T-helper 17 cell (primary cell): ENCODE measurements at places on chromosomes 3 and 15.

DNA sequence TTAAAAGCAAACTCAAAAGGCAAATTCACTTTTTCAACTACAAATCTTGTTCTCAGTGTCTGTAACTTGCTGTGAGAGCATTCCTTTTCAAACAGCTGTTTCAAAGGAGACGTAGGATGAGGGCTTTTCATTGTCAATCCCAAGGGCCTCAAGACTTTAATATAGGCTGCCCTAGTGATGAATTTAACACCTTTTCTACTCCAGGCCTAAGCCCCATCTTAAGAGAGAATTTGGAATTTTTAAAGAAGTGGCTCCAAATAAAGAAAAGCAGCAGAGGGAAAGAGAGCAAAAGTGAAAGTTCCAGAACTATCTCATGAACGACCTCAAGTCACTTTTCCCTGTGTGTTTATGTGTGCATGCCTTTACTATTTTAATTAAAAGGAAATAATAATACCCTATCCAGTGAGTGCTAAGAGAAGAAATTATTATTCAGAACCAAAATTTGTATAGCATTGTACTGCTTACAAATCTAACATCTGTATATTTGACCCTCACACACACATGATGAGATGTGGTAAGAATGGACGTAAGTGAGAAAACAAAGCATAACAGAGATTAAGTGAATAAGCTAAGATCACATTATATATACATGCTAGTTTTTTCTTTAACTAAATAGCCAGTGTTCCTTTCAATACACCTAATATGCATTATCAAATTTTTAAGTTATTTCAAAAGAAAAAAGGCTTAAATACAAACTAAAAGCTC is 196.4 kb downstream of the VGLL3 start:
- DNase-seq = no peak
- no peak overlapping the region for H3K4me3 ChIP-seq
- no peaks in the 10 kb centered on the region for H3K36me3 ChIP-seq

DNA sequence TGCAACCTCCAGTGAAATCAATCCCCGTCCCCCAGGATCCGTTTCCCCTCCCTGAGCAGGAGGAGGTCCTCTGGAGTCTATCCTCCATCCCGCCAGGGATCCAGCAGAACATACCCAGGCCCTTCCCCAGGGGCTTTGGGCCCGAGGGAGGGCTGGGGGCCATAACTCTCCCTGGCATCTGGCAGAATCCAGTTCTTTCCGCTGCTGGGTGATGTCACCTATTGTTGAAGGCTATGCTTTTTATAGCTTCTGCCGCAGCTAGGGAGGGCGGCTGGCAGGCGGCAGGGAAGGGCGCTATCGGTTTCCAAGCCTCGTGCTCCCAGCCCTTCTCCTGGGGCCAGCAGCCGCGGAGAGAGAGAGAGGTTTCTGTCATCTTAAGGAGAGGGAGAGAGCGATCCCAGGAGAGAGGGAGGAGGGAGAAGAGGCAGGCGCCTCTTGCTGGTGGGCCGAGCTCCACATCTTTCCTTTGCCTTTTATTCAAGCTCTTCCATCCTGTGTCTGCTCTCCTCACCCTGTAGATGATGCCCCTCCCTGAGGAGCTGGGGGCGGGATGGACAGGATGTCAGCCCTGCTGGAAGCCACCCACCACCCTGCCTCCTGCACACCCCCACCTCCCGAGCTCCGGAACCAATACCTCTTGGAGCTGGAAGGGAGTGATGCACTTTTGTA is 120.1 kb downstream of the ANP32A start:
- H3K36me3 ChIP-seq = peaks cover 3% of the 10 kb centered on the region
- no peak overlapping the region for H3K27ac ChIP-seq
- no peak overlapping the region for H3K4me3 ChIP-seq

DNA sequence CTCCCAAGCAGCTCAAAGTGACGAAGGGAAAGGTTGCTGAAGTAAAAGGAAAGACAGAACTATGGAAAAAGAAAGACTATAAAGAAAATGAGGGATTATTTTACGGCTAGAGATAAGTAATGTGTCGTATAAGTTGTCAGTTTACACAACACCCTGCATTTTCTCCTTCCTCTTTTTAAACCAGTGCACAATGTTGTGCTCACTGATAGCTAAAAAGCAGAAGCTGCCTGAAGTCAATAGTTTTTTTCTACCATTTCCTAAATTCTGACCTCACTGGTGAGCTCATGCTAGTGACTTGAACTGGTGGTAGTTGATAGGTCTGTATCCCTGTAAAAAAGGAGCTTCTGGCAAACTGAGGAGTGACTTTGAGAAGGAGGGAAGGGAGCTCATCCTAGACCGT is 368.6 kb upstream of the GBE1 start:
- no peak overlapping the region for H3K27ac ChIP-seq
- no peak for DNase-seq
- no peaks in the 10 kb centered on the region for H3K4me1 ChIP-seq
- H3K36me3 ChIP-seq = no peaks in the 10 kb centered on the region

GRCh38 chr15:66400351-66400774 is 13.7 kb downstream of the MAP2K1 start:
- no peak overlapping the region for H3K4me3 ChIP-seq
- H3K27ac ChIP-seq = peak overlapping the region; percentile 86
- H3K4me1 ChIP-seq = peaks cover 47% of the 10 kb centered on the region
- peaks cover 3% of the 10 kb centered on the region for H3K36me3 ChIP-seq
- DNase-seq = no peak

DNA sequence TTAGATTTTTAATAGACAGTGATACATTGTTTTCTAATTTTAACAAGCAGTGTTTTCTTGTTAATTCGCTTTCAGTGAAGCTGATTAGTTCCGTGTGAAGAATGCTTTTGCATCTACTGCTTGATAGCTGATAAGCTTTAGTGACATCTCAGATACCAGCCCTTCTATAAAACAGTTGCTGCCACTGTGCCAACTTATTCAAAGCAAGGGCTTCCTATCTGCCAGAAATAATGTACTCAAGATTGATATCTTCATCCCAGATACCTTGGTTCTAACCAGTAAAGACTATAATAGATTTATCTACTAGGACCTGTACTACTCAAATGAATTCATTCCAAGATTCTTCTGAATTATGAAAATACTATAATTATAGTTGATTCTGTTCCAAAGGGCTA is 30.4 kb downstream of the RARB start:
- peaks cover 2% of the 10 kb centered on the region for H3K36me3 ChIP-seq
- H3K4me1 ChIP-seq = no peaks in the 10 kb centered on the region
- H3K27me3 ChIP-seq = peaks cover 13% of the 10 kb centered on the region
- no peak for DNase-seq
- no peak overlapping the region for H3K4me3 ChIP-seq
- no peak overlapping the region for H3K27ac ChIP-seq

- no peak for DNase-seq
- H3K27me3 ChIP-seq = peaks cover 4% of the 10 kb centered on the region
- no peak overlapping the region for H3K4me3 ChIP-seq
- H3K36me3 ChIP-seq = no peaks in the 10 kb centered on the region
- no peak overlapping the region for H3K27ac ChIP-seq
- no peaks in the 10 kb centered on the region for H3K4me1 ChIP-seq
These were observed 142.1 kb upstream of the TMCO5A start for GRCh38 chr15:37792351-37792750.

GRCh38 chr3:196569003-196569516 is 600 bp downstream of the FBXO45 start:
- no peak for DNase-seq
- no peaks in the 10 kb centered on the region for H3K36me3 ChIP-seq
- H3K27ac ChIP-seq = peak overlapping the region; percentile 93
- peaks cover 27% of the 10 kb centered on the region for H3K4me1 ChIP-seq
- H3K27me3 ChIP-seq = no peaks in the 10 kb centered on the region

DNA sequence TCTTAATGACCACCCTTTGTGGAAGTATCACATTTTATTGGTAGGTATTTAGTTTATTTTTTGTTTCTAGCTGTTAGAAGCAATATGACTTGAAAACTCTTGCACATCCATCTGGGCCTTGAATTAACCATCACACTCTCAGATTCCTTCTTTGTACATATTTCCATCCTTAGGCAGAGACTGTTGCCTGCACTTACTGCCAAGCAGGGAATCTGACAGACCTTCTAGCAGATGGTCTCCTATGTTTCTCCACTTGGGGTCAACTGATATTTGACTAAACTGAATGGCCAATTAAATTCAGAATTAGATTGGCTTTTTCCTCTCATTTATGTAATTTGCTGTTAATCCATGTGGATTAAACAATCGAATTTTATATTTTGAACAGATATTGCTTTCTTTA is 324.9 kb upstream of the TGFBR2 start:
- H3K36me3 ChIP-seq = no peaks in the 10 kb centered on the region
- H3K4me1 ChIP-seq = no peaks in the 10 kb centered on the region
- H3K27ac ChIP-seq = no peak overlapping the region
- H3K27me3 ChIP-seq = peaks cover 4% of the 10 kb centered on the region
